Activated naive CD8-positive, alpha-beta T cell treated with anti-CD3 and anti-CD28 coated beads, Interleukin-2, amount 50 U/mL, for 16 hours (primary cell): ENCODE measurements at places on chromosomes 5 and 9.

- DNase-seq, result no peak
These were observed 3.1 kb downstream of the QRFP start for GRCh38 chr9:130893341-130894101.

DNA sequence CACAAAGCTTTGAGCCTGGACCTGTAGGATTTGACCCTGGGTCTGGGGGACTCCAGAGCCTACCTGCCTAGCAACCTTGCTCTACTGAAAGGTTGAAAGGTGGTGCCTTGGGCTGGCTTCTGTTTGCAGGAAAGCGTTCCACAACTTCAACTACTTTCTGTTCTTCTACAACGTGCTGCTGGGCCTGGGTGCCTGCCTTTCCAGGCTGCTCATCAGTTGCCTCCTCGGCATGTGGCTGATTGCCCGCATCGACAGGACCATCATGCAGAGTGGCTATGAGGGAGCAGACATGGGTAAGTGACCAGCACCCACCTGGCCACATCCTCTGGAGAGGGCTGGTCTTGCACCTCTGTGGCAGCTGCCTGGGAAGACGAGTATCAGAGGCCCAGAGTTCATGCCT is 13.6 kb upstream of the CCDC180 start:
- no peak for DNase-seq

GRCh38 chr9:134834957-134835419 is 45.6 kb upstream of the FCN2 start:
- DNase-seq, result no peak

DNA sequence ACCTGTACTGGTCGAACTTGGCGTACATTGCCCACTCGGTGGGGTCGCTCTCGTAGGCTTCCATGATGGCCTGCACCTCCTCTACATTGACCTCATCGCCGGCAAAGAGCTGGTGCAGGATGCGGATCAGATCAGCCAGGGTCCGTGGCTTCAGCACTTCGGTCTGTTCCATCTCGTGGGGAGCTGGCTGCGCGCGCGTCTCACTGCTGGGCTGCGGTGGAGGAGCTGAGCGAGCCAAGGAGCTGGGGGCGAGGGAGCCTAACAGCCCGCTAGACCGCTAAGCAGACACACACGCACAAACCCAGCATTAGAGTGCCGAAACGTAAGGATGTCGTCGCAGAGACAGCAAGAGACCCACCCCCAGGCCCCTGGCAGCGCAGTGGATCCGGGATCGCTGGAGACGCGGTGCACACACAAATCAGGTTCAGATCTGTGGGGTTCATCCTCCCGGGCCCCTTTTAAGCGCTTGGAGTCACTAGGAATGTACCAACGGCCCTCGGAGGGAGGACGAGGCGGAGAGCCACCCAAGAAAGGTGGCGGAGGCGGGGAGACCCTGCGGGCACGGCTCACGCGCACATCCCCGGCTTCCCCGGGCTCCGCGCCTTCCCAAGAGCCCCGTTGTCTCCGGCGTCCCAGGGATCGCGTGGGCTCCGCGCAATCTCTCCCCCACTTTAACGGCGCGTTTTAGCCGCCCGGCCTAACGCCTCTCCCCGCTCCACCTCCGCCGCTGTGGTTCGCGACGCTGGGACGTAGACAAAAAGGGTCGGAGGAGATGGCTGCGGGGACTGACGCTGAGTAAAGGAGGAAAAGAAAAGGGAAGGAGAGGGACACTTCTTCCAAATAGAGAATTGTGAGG is at the start of gene CDO1:
Gene CDO1 (minus strand): TSS at position 434 of the 856 bp plus-strand sequence. CDS start 262 bp downstream, at position 172.
- no peak for DNase-seq

DNA sequence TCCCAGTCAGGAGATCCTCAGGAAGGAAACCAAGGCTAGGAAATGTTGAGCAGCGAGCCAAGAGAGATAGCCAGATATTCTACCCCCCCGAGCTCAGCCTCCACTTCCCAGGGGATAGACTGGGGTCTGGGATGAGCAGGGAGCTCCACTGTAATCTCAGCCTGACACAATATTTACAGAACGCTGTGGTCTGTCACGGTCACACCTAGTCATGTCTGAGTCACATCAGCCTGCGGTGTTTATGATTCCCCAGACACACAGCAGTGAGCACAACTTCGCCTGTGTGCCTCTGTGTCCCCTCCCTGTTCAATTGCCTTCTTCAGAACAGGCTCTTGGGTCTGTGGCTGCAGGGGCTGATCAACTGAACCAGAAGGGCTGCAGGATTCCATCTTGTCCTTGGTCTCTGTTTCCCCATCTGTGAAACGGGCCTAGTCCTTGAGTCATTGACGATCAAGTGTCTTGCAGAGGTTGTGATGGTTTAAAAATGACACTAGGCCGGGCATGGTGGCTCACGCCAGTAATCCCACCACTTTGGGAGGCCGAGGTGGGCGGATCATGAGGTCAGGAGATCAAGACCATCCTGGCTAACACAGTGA is 8.6 kb upstream of the PRRX2 start:
- no peak for DNase-seq

DNA sequence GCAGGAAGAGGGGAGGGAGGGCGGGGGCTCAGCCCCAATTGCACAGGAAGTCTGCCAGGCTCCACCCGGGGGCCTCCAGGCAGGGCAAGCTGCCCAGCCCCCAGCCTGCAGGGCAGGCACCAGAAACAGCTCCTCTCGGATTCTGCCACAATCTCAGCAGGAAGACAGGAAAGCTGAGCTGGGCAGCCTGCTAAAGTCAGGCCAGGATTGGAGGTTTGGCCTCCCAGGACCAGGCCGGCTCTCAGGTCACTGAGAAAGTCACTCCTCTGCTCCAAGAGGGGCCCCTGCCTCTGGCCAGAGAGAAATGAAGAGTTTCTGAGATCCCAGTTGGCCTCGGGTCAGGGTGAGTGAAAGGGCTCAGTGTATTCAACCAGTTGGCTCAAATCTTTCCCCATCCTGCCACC is 54.6 kb upstream of the STXBP1 start:
- no peak for DNase-seq

DNA sequence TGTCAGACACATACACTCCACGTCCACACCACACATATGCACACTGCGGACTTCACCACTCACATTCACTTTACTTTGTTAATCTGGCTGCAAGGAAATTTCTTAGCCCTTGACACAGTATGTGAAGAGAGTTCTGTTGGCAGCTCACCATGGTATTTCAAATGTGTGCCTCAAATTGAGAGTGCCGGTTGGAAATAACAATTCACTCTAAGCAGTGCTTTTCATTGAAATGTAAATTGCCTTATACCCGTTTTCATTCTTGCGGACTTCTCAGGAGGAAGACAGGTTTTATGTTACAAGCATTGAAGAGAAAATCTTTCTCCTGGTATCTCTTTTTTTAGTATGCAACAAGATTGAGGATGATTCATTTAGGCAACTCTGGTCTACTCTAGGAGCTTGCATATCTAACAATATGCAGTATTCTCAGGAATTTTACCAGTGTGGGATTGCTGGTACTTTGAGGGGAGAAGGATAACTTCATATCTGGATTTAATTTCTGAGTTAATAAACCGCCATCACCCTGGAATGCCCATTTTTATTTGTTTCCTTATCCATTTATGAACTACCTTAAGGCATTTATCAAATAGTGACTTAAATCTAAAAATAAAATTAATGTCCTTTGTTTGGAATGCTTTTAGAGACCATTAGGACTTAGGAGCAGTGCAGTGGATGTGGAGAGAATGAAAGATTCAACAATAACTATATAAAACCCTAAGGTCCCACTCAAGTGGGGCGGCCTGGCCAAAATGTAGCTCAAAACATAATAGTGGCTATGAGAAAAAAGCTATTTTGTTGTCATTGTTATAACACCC is 87.0 kb downstream of the IQGAP2 start:
- DNase-seq, result no peak

- DNase-seq, result no peak
These were observed 2.2 kb downstream of the NSMF start for GRCh38 chr9:137456864-137457405.

- DNase-seq, result no peak
These were observed 13.6 kb upstream of the LAMC3 start for GRCh38 chr9:130995086-130996011.

- DNase-seq, result no peak
These were observed 126.9 kb downstream of the FSTL4 start for GRCh38 chr5:133485468-133485867.

GRCh38 chr9:114007991-114008666 is 70.0 kb downstream of the AMBP start:
- no peak for DNase-seq

DNA sequence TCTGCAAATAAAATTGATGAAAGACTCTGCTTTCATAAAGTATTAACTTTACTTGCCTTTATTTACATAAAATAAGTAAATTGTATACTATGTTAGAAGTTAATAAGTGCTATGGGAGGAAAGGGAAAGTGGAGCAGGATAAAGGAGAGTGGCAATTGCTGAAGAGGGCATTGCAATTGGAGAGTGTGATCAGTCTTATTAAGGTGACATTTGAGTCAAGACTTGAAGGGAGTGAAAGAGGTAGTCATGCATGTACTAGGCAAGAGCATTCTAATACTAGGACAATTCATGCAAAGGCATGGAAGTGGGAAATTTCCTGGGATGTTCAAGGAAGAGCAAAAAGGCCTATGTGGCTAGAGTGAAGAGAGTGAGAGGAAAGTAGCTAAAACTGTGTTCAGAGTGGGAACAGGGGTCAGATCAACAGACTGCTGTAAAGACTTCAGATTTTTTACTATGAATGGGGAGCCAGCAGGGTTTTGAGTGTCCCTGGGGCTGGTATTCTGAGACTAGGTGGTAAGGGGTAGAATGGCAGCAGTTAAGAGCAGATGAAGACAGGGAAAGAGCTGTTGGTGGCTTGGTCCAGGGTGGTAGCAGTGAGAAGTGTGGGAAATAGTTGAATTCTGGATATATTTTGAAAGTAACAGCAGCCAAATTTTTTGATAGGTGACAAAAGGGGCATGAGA is 182.3 kb upstream of the RIOK2 start:
- DNase-seq, result no peak

- DNase-seq, result no peak
These were observed 111.1 kb upstream of the FBN2 start for GRCh38 chr5:128649192-128649591.

- DNase-seq, result no peak
These were observed 19.5 kb downstream of the MARCHF6 start for GRCh38 chr5:10372726-10373709.

GRCh38 chr9:105757496-105758251 is 63.3 kb downstream of the TMEM38B start:
- no peak for DNase-seq

DNA sequence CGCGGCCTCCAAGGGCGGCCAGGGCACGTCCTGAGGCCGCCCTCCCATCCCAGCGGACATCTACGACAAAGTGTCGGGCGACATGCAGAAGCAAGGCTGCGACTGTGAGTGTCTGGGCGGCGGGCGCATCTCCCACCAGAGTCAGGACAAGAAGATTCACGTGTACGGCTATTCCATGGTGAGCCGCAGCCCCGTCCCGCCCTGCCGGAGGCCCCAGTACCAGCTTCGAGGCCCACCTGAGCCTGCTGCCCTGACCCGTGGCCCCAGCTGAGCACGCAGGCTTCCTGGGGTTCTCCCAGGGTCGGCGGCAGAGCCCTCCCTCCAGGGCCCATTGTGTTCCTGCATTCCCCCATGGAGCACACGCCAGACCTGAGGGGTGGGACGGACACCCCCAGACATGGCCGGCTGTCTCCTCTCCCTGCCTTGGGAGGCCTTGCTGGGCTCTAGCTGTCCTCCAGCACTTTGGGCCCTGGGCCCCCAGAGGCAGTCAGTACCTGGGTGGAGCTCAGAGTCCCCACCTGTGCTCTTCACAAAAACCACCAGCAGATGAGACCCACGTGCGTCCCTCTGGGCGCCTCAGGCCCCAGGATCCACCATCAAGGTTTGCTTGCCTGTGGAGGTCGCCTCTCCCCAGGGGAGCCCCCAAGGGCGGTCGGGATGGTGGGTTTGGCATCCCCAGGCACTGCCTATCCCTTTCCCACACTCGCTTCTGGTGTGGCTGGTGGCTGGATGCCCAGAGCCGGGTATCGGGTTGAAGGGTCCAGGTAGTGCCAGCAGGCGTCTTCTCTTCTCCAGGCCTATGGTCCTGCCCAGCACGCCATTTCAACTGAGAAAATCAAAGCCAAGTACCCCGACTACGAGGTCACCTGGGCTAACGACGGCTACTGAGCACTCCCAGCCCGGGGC is 1.0 kb downstream of the PHPT1 start:
- no peak for DNase-seq

DNA sequence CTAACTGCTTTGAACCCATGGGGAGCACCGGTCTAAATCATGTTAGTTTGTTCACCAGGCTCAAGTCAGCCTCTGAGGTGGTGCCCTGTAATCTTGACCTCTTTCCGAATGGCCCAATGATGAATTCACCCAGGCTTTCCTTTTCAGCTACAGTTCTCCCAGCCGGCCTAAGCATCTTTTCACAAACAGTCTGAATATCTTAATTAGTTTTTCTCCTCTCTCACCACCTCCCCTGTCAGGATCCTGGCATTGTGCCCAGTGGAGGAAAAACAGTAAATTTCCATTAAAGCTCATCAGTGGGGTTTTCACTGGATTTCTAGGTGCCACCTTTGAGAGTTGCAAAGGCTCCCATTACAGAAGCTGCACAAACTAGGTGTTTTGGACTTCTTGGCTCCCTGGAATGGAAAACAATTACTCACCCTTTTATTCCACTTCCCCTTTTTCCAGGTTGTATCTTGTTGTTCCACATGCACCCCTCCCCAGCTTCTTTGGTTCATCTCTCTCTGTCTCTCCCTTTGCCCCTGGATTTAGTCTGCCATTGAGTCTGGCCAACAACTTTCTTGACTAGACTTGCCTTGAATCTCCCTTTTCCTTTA is 69.4 kb upstream of the ADAMTSL1 start:
- no peak for DNase-seq

GRCh38 chr9:972501-973294 is 3.8 kb upstream of the DMRT3 start:
- DNase-seq, result no peak

DNA sequence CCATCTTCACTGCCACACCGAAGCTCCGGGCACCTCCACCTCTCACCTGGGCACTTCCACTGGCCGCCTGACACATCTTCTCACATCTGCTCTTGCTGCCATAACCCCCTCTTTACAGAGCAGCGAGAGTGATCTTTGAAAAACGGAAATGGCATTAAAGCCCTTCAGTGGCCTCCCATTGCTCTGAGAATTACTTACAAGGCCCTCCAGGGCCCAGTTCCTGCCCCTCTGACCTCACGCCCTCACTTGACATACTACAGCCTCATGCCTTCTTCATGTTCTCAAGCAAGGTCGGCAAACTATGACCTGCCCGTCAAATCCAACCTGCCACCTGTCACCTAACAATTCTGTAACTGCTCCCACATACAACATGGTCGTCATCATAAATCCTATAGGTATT is 187.3 kb downstream of the NR3C1 start:
- no peak for DNase-seq

GRCh38 chr5:127758766-127759283 is 55.6 kb downstream of the CCDC192 start:
- no peak for DNase-seq

DNA sequence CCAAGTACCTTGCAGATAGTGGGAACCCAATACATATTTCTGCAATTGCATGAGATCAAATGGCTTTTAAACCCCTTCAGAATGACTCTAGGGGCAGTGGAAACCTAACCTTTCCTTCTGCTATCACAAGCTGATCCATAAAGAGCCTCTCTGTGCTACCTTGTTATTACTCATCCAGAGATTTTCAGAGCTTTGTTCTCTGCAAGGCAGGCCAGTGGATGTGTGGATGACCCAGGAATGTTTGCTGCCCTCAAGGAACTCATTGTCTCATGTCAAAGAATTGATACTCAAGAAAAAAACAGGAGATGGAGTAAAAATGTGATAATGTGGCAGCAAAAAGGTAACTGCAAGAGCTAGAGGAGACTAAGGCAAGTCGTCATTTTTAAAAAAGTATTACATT is 164.1 kb downstream of the HMHB1 start:
- no peak for DNase-seq

GRCh38 chr5:72788866-72789505 is 27.5 kb upstream of the TNPO1 start:
- no peak for DNase-seq

- DNase-seq, result no peak
These were observed 51.7 kb upstream of the SEMA6A start for GRCh38 chr5:116626272-116626723.
